ENCODE measurements at places on chromosomes 5 and 9.

DNA sequence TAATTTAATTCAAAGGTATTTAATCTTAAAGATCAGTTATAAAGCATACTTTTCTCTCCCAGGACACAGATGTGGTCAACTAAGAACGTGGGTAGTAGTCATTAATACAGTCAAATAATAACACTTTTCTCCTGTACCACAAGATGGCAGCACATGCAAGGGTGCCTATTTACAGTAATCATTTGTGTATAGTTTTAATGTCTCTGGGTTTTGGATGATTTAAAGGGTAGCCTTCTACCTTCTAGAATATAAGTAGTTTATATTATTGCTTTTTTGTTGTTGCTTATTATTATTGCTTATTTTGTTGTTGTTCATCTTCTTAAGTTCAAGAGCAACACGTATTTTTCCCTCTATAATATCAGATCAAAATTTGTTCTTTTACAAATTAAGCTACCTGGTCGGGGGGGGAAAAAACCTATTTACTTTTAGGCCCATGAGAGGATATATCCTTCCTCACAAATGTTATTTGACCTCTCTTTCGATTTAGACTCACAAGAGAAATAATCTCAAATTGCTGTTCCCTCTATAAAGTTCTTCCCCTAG is 59.6 kb upstream of the SLC27A6 start:
- DNase-seq, result peak; percentile 84

GRCh38 chr9:83199240-83199639 is 136.3 kb upstream of the RASEF start:
- peak; percentile 79 for DNase-seq

DNA sequence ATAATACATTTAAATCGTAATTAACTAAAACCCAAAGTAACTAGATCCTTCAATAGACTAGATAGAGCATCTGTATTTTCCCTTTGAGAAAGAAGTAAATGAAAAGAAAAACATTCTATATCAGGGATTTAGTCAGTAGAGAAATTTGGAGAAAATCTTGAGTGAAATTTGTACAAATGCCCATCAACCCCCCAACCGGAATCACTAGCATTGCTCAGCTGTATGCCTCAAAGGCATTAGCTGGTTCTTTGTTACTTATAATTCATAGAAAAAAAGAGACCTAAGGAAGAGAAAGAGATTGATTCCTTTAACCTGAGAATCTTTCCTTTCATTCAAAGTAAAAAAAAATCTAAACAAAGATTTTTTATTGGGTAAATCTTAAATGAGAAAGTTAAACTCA is 659 bp downstream of the OMD start:
- no peak for DNase-seq

DNA sequence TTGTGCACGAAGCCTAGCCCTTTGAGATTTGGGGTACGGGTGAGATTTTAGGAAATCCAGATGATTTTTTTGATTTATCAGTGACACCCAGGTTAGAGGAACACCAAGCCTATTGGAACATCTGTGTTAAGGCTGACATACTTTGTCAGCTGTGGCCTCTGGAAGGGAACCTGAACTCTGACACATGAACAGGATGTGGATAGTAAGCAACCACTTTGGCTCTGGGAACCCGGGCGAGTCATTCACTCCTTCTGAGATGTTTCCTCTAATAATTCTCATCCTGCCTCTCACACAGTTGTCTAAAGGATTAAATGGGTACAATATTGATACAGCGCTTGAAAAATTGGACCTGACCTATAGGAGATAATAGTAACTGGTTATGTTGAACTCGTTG is 67.8 kb downstream of the FGF1 start:
- no peak for DNase-seq

DNA sequence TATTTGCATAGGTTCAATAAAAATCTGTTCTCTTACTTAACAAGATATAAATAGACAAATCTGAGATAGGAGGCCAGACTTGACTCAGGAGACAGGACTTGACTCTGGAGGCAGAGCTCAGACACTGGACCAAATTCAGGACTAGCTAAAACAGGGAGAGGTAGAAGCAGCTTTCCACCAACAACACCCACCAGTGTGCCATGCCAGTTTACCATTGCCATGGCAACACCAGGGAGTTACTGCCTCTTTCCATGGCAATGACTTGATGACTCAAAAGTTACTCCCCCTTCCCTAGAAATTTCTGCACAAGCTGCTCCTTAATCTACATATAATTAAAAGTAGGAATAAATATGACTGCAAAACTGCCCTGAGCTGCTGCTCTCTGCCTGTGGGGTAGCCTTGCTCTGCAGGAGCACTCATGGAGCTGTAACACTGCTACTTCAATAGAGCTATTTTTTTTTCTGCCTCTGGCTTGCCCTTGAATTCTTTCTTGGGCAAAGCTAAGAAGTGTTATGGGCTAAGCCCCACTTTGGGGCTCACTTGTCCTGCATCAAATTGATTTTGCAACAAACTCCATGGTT is 473.0 kb downstream of the PLK2 start:
- no peak for DNase-seq

GRCh38 chr9:105216440-105217178 is 27.8 kb upstream of the SLC44A1 start:
- peak; percentile 90 for DNase-seq

DNA sequence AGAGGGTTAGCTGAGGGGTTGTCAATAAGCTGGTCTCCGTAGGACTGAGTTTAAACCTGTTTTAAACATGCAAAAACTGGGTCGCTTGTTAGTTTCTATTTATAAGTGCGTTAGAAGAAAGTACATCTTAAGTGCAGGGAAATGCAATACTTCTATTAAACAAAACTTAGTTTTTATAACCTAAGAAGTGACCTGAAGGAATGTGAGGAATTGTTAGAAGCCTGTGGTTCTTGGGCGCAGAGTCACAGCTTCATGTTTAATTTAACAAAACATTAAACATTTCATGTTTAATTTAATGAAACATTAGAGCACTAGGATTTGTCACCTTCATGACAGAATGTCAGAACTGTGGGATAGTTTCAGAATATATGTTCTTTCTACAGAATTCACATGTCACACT is 469.2 kb upstream of the WWC1 start:
- no peak for DNase-seq
